T-cell (primary cell): ENCODE measurements at places on chromosomes 7 and 10.
A peak's percentile ranks its signal among the peaks of the same experiment; 100 is the strongest.

DNA sequence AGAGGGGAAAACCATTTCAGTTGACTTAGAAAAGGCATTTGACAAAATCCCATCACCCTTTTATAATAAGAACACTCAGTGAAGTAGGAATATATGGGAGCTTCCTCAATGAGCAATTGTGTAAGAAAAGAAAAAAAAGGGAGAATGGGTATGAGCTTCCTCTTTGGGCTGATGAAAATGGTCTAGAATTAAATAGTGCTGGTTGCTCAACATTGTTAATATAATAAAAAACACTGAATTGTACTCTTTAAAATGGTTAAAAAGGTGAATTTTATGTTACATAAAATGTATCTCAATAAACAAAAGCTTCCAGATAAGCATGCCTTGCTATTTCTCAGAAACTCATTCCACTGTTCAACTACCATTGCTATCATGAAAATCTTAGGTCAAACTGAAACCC is 40.6 kb downstream of the LRRC17 start:
- no peaks in the 10 kb centered on the region for H3K27me3 ChIP-seq
- no peak overlapping the region for H3K4me3 ChIP-seq
- DNase-seq = no peak
- no peaks in the 10 kb centered on the region for H3K4me1 ChIP-seq

DNA sequence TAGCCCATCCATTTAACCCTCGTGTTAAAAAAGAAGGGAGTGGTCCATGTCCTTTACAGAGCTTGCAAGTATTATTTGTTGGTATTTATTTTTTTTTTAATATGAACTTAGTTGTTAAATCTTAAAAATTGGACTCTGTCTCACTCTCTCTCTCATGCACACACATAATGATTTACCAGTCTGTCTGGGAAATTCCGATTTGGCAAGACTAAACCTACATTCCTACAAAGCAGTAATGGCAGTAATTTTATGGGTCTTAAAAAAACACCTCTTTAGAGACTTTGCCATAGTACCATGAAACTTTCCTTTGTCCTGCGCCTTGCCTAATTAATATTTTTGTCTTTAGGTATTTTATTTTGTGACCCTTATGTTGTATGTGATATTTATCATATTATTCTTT is 239.5 kb upstream of the PPP1R3A start:
- no peaks in the 10 kb centered on the region for H3K27me3 ChIP-seq
- no peak overlapping the region for H3K4me3 ChIP-seq
- H3K36me3 ChIP-seq = no peaks in the 10 kb centered on the region
- no peak for DNase-seq
- no peaks in the 10 kb centered on the region for H3K4me1 ChIP-seq

DNA sequence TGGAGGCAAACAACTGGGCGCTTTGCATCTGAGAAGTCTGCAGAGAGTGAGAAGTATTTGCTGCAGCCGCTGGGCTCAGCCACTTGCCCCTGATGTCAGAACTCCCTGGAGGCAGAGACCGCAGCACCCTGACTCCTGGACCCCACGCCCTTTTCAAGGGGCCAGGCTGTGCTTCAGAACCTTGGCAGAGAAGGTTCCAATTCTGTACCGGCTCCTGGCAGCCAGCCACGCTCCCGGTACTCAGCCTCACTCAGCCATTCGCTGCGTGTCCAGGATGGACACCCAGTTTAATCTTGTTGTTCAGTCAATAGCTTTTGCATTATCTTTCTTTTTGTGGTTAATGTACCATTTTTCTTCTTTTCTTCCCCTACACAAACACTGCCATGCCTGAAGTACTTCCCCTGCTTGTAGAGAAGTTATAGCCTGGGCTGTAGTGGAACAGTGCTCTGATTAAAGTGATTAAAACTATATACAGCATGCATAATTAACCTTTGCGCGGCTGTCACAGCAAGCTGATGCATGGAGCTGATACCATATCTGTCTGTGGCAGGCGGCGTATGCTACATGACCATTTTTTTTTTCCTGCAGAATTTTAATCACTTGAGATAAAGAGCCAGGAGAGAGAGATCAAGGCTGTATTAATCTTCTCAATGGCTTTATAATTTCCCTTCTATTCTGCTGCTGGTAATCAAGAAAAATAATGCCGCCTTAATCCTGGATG is 578.5 kb downstream of the SDK1 start:
- no peaks in the 10 kb centered on the region for H3K4me1 ChIP-seq
- no peak for DNase-seq
- no peaks in the 10 kb centered on the region for H3K27me3 ChIP-seq
- H3K4me3 ChIP-seq = no peak overlapping the region
- no peak overlapping the region for H3K27ac ChIP-seq

DNA sequence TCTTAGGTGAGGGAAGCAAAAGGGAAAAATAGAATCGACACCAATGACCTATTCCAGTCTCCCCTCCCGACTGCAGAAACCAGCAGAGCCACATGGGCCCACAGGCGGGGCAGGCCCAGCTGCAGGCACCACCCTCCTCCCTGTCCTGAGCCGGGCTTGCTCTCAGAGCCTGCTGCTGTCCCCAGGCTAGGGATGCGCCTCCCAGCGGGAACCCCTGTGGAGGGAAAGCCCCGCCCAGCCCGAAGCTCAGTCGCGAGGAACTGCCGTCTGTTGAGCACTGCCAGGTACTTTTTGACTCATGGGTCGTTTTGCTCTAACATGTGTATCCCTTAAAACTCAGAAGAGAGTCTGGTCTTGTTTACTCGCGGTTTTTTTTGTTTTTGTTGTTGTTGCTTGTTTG is 124.5 kb upstream of the RET start:
- H3K27me3 ChIP-seq = no peaks in the 10 kb centered on the region
- no peak overlapping the region for H3K4me3 ChIP-seq
- H3K36me3 ChIP-seq = no peaks in the 10 kb centered on the region
- DNase-seq = no peak

DNA sequence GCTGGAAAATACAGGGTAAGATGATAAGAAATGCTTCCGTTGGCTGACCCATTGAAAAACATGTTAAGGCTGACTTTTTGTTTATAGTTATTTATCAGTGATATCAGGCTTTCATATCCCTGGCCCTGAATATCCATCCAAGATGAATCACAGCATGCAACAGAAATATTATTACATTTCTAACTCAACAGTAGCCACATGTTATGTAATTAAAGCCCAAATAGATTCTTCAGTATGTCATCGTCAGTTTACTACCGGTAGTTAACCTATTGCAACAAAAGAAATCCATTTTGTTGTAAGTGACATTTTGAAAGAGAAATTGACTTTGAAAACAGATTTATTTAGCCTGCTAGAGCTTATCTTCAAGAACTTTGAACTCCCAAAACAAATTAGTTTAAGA is 354.1 kb upstream of the CELF2 start:
- H3K36me3 ChIP-seq = no peaks in the 10 kb centered on the region

DNA sequence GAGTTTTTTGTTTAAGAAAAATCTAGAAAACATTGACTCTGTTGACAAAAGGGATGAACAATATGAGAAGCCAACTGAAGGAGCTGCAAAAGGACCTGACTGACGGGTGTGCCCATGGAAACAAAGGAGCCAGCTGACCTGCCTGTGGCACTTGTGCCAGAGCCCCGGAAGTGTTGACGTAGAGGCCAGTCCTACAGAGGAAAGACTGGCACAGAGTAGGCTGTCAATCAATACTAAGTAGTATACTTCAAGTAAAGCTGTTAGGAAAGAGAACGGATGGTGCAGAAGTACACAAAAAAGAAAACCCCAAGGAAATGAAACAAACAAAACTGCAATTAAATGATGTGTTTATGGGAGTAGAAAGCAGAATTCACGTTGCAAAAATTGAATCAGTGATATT is 19.0 kb upstream of the ABI1 start:
- H3K4me3 ChIP-seq = no peak overlapping the region
- H3K36me3 ChIP-seq = no peaks in the 10 kb centered on the region
- H3K27ac ChIP-seq = no peak overlapping the region
- H3K27me3 ChIP-seq = peaks cover 12% of the 10 kb centered on the region

GRCh38 chr10:71742301-71743088 is 22.9 kb upstream of the C10orf105 start:
- H3K27ac ChIP-seq = peak overlapping the region; percentile 93
- peaks cover 77% of the 10 kb centered on the region for H3K4me1 ChIP-seq
- peak overlapping the region; percentile 14 for H3K4me3 ChIP-seq

GRCh38 chr10:29651767-29652166 is 17.0 kb upstream of the SVIL start:
- no peaks in the 10 kb centered on the region for H3K27me3 ChIP-seq
- H3K36me3 ChIP-seq = peaks cover 6% of the 10 kb centered on the region
- H3K4me3 ChIP-seq = no peak overlapping the region
- no peak overlapping the region for H3K27ac ChIP-seq
- peaks cover 17% of the 10 kb centered on the region for H3K4me1 ChIP-seq

DNA sequence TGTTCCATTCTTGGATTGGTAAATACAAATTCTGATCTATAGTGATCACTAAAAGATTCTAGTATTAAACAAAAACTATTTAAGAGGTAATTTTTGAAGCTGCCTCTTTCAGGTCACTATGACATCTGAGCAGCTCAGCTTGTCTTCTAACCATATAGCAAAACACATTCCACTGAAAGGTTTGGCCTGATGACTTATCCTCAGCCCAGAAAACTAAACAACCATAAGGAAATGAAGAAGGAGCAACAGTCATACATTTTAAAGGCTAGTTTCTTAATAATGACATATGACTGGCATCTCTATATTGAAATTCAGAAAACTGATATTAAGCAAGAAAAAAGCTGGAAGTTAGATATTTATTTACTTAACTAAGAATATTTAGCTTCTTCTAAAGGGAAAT is 24.6 kb downstream of the NT5C2 start:
- no peaks in the 10 kb centered on the region for H3K4me1 ChIP-seq
- H3K4me3 ChIP-seq = no peak overlapping the region
- H3K36me3 ChIP-seq = peaks cover 28% of the 10 kb centered on the region
- DNase-seq = no peak

- no peaks in the 10 kb centered on the region for H3K4me1 ChIP-seq
- H3K27ac ChIP-seq = no peak overlapping the region
- no peaks in the 10 kb centered on the region for H3K27me3 ChIP-seq
Measured at GRCh38 chr10:19014034-19014433, 34.6 kb upstream of the MALRD1 start.

GRCh38 chr10:77818378-77818777 is 108.2 kb downstream of the DLG5 start:
- H3K27me3 ChIP-seq = no peaks in the 10 kb centered on the region
- peaks cover 2% of the 10 kb centered on the region for H3K36me3 ChIP-seq
- H3K4me3 ChIP-seq = no peak overlapping the region
- peaks cover 3% of the 10 kb centered on the region for H3K4me1 ChIP-seq
- no peak overlapping the region for H3K27ac ChIP-seq

GRCh38 chr7:134552105-134552504 is 3.2 kb downstream of the AKR1B15 start:
- H3K4me3 ChIP-seq = no peak overlapping the region
- no peaks in the 10 kb centered on the region for H3K27me3 ChIP-seq
- H3K36me3 ChIP-seq = no peaks in the 10 kb centered on the region
- H3K27ac ChIP-seq = no peak overlapping the region
- no peak for DNase-seq

- H3K36me3 ChIP-seq = peaks cover 20% of the 10 kb centered on the region
- peak overlapping the region; percentile 55 for H3K4me3 ChIP-seq
- DNase-seq = no peak
- H3K27me3 ChIP-seq = no peaks in the 10 kb centered on the region
- peak overlapping the region; percentile 61 for H3K27ac ChIP-seq
Measured at GRCh38 chr10:102066399-102067088, 1.4 kb downstream of the HPS6 start.

DNA sequence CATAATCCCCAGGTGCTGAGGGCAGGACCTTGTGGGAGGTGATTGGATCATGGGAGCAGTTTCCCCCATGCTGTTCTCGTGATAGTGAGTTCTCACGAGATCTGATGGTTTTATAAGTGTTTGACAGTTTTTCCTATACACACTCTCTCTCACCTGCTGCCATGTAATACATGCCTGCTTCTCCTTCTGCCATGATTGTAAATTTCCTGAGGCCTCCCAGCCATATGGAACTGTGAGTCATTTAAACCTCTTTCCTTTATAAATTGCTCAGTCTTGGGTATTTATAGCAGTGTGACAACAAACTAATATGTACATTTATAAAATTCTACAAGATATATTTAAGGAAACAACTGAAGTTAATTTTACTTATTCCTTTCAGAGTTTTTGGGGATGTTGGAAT is 170.8 kb upstream of the BET1 start:
- no peaks in the 10 kb centered on the region for H3K27me3 ChIP-seq
- no peak overlapping the region for H3K4me3 ChIP-seq
- no peak overlapping the region for H3K27ac ChIP-seq
- no peak for DNase-seq
- H3K36me3 ChIP-seq = no peaks in the 10 kb centered on the region
- H3K4me1 ChIP-seq = no peaks in the 10 kb centered on the region
